ENCODE measurements at places on chromosomes 2 and 18. TPM values are rescaled to one million over a fixed set of nuclear protein-coding genes. Genes with fewer than 3 reads are reported as not detected.

TEX44 gene
- not detected for polyA plus RNA-seq

ACP1 gene
- polyA plus RNA-seq = 83.2 TPM

DARS1 gene
- polyA plus RNA-seq = 88.6 TPM

GRCh38 chr2:204195498-204195897 is 258.9 kb downstream of the ICOS start:
- no peak for DNase-seq

GRCh38 chr2:238132463-238133450 is 5.7 kb upstream of the KLHL30 start:
- DNase-seq = peak; percentile 52

- DNase-seq = no peak
Measured at GRCh38 chr2:27736031-27736889, 35.3 kb upstream of the MRPL33 start.

DNA sequence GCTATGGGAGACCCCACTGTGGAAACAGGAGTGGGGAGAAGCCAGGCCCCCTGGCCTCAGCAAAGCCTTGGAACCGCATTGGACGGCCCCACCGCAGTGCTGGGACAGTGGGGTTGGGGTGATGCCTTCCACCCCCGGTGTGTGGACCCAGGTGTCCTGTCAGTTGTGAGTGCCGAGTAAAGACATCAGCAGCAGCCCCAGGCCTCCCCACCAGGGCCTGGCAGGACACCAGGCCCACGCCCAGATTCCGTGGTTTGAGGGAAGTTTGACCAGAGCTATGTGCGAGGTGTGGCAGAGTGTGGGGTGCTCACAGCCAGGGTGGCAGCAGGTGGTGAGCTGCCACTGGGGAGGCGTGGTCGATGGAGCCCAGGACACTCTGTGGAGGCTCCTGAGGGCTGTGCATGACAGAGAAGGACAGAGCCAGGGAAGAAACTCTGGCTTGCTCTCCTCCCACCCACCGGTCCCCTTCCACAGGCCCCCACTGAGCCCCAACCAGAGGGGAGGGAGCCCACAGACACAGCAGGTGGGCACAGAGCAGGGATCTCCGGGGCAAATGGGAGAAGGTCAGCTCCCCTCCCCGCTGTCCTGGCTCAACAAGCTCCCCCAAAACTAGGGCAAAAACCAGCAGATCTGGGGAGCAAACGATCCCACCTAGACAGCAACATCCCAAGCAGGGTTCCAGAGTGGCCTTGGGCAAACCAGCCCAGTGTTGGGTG is 69.1 kb downstream of the TWIST2 start:
- DNase-seq = peak; percentile 67

MAPK4 gene
- 0.02 TPM for polyA plus RNA-seq

NHEJ1 gene
- polyA plus RNA-seq = 7.9 TPM

DNA sequence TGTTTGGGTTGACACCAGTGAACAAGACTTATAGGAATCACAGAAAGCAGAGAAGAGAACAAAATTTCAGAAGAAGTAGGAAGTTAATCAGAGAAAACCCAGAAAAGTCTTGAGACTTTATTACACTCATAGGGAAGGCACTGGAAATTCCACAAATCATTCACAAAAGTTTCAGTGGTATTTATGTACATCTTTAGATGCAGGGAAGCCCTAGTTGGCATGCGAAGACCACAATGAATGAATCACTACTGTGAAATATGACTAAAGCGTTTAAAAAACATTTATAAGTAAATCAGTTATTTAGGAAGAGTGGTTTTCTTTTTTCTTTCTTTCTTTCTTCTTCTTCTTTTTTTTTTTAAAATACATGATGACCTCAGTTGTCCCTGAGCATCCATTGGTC is 105.1 kb downstream of the NUP35 start:
- DNase-seq = no peak

NUP35 gene
- 7.9 TPM for polyA plus RNA-seq

GRCh38 chr2:119758881-119759450 is 756 bp upstream of the PTPN4 start:
- no peak for DNase-seq

DNA sequence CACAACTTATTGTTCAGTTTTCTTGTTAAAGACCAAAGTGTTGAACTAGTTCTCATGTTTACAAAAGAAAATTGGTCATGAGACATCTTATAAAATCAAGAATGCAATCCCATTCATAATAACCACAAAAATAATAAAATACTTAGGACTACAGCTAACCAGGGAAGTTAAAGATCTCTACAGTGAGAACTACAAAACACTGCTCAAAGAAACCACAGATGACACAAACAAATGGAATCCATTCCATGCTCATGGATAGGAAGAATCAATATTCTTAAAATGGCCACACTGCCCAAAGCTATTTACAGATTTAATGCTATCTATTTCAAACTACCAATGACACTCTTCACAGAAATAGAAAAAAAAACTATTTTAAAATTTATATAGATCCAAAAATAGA is 1354.8 kb upstream of the CDH2 start:
- DNase-seq = no peak

DNA sequence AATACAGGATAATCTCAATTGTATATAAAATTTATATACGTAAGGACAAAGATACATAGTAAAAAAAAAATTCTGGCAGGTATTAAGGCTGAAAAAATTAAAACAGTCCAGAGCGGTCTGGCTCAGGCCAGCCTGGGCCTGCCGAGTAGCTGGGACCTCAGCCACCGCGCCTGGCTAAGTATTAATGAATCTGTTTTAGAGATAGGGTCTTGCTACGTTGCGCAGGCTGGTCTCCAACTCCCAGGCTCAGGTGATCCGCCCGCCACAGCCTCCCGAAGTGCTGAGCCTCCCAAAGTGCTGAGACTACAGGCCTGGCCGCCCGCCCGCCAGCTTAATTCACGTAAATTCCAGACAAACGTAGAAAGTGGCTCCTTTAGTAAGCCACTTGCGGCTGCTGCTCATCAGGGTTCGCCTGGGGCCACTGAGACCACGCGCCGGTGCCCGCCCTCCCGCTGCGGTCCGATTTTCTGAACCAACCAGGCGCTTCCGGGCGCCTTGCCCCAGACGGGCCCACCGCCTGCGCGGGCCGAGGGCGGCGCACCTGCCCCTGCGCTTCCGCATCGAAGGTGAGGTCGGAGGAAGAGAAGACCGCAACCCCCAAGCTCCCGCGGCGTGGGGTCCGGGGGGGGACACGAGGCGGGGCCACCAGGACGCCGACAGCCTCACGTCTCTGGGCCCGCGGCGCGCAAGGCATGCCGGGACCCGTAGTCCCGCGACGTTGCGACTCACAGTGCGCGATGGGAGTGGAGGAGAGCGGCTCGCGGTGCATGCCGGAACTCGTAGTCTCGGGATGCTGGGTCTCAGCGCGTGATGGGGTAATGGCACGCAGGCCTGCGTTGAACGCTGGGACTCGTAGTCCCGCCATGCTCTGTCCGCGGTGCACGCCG is 695 bp upstream of the CTDP1 start:
- DNase-seq = peak; percentile 100

DNA sequence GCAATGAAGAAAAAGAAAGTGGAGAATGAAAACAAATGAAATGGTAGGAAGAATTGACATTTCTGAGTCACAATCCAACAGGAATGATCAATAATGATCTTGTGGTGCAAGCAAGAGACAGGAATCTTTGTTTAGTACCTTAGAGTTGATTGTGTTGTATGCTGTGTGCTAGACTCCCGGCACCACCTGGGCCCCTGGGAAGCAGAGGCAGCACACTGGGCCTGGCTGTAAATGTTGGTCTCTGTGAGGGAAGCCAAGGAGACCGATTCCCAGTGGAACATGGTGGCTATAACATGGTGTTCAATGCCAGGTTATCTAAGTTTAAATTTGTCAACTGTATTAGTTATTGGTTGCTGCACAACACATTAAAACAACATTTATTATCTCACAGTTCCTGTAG is 9.8 kb upstream of the CWC22 start:
- no peak for DNase-seq

- no peak for DNase-seq
Measured at GRCh38 chr18:45071956-45072355, 391.3 kb downstream of the SETBP1 start.

CRYGC gene
- polyA plus RNA-seq = not detected

LPIN1 gene
- 12.3 TPM for polyA plus RNA-seq

PROC gene
- 0.21 TPM for polyA plus RNA-seq

LONRF2 gene
- polyA plus RNA-seq = 0.26 TPM

DNA sequence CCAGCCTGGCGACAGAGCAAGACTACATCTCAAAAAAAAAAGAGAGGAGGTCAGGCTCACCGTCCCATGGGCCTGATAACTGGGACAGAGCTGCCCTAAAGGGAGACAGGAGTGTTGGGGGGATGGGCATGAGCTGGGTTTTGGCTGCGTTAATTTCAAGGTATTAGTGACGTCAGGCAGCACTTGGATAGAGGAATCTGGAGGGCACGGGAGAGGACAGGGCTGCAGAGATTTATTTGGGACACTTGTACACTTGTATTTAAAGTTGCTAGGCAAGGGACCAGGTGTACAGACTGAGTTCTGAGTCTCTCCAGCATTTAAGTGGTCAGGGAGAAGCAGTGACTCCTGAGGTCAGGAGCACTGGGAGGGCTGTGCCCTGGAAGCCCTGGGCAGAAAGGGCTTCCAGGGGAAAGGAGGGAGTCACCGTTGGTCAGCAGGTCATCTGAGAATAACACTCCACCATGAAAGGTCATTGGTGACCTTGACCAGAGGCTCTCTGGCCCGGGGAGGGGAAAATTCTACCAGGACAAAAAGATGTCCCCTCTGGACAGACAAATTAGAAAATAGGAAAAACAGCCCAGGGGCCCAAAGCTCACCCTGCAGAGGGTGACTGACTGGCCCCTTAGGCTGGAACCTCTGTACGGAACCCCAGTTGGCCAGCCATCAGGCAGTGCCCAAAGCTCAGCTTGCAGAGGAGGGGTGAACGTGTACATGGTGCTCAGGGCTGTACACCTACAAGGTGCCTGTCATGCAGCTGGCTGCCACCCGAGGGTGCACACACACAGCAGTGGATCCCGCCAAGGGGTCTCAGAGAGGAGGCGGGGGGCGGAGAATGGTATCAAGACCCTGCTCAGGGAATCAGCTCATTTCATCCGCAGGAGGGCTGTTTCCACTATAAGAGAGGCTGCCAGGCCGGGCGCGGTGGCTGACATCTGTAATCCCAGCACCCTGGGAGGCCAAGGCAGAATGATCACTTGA is 23.0 kb upstream of the CNNM3 start:
- peak; percentile 72 for DNase-seq

- DNase-seq = no peak
Measured at GRCh38 chr2:219658874-219659273, 31.4 kb downstream of the SLC4A3 start.

- DNase-seq = peak; percentile 62
Measured at GRCh38 chr2:218860950-218861381, 1.4 kb downstream of the WNT6 start.

DNA sequence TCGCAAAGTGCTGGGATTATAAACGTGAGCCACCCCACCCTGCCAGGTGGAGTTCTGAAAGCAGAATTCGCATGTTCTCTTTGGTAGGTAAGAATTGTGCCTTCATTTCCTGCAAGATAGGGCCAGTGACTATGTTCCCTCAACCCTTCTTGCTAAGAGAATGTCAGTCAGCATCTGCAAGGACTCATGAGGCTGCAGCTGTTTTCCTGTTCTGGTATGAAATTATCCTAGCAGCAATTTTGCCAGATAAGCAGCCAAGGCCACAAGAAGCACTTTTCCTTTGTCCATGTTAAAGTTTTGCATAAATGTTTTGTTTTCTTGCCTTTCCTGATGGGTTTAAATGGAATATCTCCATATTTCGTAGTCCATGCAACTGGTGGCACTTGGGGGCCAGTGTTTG is 6.8 kb upstream of the ARHGAP28 start:
- DNase-seq = no peak

GRCh38 chr18:45321520-45321919 is 293.8 kb upstream of the SLC14A2 start:
- DNase-seq = no peak

DNA sequence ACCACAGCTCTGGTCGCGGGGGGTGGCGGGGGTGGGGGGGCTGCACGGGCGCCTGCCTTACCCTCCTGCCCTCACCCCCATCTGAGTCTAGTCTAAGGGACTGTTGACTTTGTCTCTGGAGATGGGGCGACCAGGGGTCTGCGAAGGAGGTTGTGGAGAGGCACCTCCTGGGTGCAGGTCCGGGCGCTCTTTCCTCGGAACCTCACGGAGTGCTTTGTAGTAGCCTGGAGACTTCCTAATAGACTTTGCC is 141.3 kb downstream of the MEIS1 start:
- no peak for DNase-seq

CIB4 gene
- not detected for polyA plus RNA-seq

GRCh38 chr18:9285604-9286003 is 49.0 kb upstream of the TWSG1 start:
- no peak for DNase-seq

GRCh38 chr2:171174075-171174474 is 13.4 kb upstream of the TLK1 start:
- DNase-seq = no peak

MYO7B gene
- 103 TPM for polyA plus RNA-seq

DNA sequence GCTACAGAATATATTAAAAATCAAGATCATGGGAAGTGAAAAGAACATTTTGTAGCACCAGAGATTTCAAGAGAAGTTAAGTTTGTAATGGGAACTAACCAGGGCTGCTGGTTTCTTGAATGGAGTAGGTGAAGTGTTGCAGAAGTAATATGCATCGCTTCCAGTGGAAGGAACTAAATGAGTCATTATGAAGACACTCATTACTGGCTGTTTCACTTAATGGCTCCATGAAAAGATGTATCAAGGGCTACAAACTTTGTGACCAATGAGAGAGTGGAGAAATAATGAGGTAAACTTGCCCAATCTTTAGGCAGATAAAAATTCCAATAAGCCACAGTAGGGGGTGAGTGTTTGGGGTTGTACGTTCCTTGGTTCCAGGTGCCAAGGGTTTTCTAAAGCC is 380.4 kb upstream of the POU3F3 start:
- DNase-seq = no peak

ZNF516 gene
- 4.9 TPM for polyA plus RNA-seq

ESPNL gene
- polyA plus RNA-seq = 1.3 TPM

DNA sequence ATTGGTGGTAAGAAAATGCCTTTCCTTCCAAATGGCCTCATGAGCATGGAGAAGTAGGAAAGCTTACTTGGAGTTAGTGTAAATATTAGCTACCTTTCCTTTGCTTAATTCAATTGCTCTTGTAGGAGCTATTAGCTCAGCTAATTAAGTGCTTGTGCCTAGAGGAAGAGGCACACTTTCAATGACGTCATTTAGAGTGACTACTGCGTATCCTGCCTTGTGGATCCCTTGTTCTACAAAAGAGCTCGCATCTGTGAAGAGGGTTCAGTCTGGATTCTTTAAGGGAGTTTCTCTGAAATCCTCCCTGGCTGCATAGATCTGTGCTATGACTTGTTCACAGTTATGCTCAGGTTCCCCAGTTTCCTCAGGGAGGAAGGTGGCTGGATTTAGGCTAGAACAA is 122.5 kb upstream of the SPHKAP start:
- DNase-seq = no peak

DNA sequence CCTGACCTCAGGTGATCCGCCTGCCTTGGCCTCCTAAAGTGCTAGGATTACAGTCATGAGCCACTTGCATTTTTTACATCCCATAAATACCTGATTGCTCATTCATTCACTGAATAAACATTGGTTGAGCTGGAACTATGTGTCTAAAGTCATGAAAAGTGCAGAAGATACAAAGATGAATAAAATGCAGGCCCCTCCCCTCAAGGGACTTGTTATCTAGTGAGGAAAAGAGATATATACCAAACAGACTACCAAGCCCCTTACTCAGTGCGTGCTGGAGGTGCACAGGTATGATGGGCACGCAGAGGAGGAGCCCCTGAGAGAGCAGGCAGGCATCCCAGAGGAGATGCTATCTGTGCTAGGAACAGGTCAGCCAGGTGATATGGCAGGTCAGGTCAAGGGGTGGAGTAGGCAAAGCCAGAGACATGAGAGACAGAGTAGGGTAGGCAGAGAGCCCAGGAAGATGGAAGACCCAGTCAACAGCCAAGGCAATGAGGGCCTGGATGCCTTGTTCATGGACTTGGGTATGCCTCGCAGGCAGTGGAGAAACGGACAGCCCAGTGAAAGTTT is 7.7 kb downstream of the FHL2 start:
- DNase-seq = no peak

Data from spleen (tissue), 13 donors.